Adrenal gland (tissue), 19 donors: ENCODE measurements at places on chromosomes 6 and 20. TPM values are rescaled to one million over a fixed set of nuclear protein-coding genes. Genes with fewer than 3 reads are reported as not detected.

DNA sequence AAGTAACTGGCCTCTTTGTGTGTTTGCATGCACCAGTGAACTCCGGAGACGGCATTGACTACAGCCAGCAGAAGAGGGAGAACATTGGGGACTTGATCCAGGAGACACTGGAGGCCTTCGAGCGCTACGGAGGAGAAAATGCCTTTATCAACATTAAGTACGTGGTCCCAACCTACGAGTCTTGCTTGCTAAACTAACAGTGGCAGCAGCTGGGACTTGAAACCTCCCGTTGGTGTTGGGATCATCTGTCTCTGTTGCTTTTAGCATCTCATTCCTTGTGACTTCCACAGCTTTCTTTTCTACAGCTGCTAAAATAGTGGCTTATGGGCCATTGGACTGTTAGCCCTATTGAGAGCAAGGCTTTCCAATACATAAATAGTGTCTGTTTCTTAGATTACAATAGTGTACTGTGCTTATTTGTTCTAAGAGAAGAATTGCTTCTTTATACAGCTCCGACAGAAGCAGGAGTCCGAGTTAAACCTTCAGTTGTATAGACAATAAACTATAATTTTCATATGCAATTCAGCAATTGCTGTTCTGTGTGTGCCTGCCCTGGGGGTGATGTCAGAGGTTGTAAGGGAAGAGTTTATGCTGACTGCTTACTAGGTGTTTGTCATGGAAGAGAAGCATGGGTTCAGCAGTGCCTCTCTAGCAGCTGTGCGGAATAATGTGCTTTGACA is 99.6 kb upstream of the QKI start:
- no peaks in the 10 kb centered on the region for H3K36me3 ChIP-seq
- H3K4me3 ChIP-seq, result no peak overlapping the region
- H3K4me1 ChIP-seq, result no peaks in the 10 kb centered on the region
- DNase-seq, result no peak
- no peaks in the 10 kb centered on the region for H3K27me3 ChIP-seq
- no peak overlapping the region for H3K27ac ChIP-seq

DNA sequence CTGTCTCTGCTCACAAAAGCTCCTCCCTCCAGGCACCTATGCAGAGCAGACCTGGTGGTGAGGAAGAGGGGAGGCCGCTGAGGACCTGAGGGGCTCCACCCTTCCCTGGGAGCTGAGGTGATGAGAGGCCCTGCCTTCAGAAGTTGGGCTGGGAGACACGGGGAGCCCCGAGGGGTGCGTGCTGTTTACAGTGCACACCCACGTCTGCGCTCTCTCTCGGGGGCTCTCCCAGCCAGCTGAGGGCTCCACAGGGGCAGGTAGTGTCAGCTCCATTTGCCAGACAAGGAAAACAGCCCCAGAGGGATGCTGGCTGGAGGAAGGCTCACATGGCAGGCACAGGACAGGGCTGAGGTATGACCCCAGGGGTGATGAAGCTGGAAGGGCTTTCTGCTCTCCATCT is 13.5 kb upstream of the NOL4L start:
- DNase-seq, result no peak
- no peak overlapping the region for H3K27ac ChIP-seq
- no peaks in the 10 kb centered on the region for H3K27me3 ChIP-seq
- H3K36me3 ChIP-seq, result no peaks in the 10 kb centered on the region

- no peaks in the 10 kb centered on the region for H3K36me3 ChIP-seq
- H3K27ac ChIP-seq, result no peak overlapping the region
- H3K4me1 ChIP-seq, result no peaks in the 10 kb centered on the region
- no peak overlapping the region for H3K4me3 ChIP-seq
These were observed 333.0 kb downstream of the EPHA7 start for GRCh38 chr6:93086351-93086750.

GRCh38 chr6:105978974-105979373 is 107.2 kb upstream of the PRDM1 start:
- no peak overlapping the region for H3K4me3 ChIP-seq
- no peaks in the 10 kb centered on the region for H3K4me1 ChIP-seq
- H3K36me3 ChIP-seq, result no peaks in the 10 kb centered on the region
- peaks cover 17% of the 10 kb centered on the region for H3K27me3 ChIP-seq
- DNase-seq, result no peak

- DNase-seq, result no peak
- no peaks in the 10 kb centered on the region for H3K36me3 ChIP-seq
- no peak overlapping the region for H3K27ac ChIP-seq
- no peak overlapping the region for H3K4me3 ChIP-seq
- peaks cover 6% of the 10 kb centered on the region for H3K4me1 ChIP-seq
These were observed 48.9 kb upstream of the EZR start for GRCh38 chr6:158868122-158868480.

GRCh38 chr20:3167738-3168078 is 5.6 kb downstream of the LZTS3 start:
- H3K36me3 ChIP-seq, result no peaks in the 10 kb centered on the region
- H3K4me1 ChIP-seq, result peaks cover 15% of the 10 kb centered on the region
- H3K27me3 ChIP-seq, result no peaks in the 10 kb centered on the region
- H3K27ac ChIP-seq, result no peak overlapping the region
- H3K4me3 ChIP-seq, result peak overlapping the region; percentile 43

- no peaks in the 10 kb centered on the region for H3K27me3 ChIP-seq
- no peak overlapping the region for H3K4me3 ChIP-seq
- H3K4me1 ChIP-seq, result no peaks in the 10 kb centered on the region
- peaks cover 32% of the 10 kb centered on the region for H3K36me3 ChIP-seq
These were observed 6.6 kb downstream of the HLA-F start for GRCh38 chr6:29729774-29730328.

- no peaks in the 10 kb centered on the region for H3K27me3 ChIP-seq
- H3K27ac ChIP-seq, result no peak overlapping the region
- no peak overlapping the region for H3K4me3 ChIP-seq
- H3K36me3 ChIP-seq, result no peaks in the 10 kb centered on the region
- H3K4me1 ChIP-seq, result no peaks in the 10 kb centered on the region
These were observed 71.9 kb downstream of the PHACTR3 start for GRCh38 chr20:59676126-59676850.

- no peaks in the 10 kb centered on the region for H3K4me1 ChIP-seq
- no peak overlapping the region for H3K4me3 ChIP-seq
- H3K36me3 ChIP-seq, result no peaks in the 10 kb centered on the region
- no peak overlapping the region for H3K27ac ChIP-seq
- H3K27me3 ChIP-seq, result peaks cover 6% of the 10 kb centered on the region
These were observed 34.1 kb upstream of the SLCO4A1 start for GRCh38 chr20:62608218-62608565.

GRCh38 chr20:3203315-3204123 is 963 bp downstream of the DDRGK1 start:
- peaks cover 23% of the 10 kb centered on the region for H3K36me3 ChIP-seq
- peaks cover 13% of the 10 kb centered on the region for H3K4me1 ChIP-seq
- H3K27ac ChIP-seq, result peak overlapping the region; percentile 86
- H3K27me3 ChIP-seq, result no peaks in the 10 kb centered on the region

DNA sequence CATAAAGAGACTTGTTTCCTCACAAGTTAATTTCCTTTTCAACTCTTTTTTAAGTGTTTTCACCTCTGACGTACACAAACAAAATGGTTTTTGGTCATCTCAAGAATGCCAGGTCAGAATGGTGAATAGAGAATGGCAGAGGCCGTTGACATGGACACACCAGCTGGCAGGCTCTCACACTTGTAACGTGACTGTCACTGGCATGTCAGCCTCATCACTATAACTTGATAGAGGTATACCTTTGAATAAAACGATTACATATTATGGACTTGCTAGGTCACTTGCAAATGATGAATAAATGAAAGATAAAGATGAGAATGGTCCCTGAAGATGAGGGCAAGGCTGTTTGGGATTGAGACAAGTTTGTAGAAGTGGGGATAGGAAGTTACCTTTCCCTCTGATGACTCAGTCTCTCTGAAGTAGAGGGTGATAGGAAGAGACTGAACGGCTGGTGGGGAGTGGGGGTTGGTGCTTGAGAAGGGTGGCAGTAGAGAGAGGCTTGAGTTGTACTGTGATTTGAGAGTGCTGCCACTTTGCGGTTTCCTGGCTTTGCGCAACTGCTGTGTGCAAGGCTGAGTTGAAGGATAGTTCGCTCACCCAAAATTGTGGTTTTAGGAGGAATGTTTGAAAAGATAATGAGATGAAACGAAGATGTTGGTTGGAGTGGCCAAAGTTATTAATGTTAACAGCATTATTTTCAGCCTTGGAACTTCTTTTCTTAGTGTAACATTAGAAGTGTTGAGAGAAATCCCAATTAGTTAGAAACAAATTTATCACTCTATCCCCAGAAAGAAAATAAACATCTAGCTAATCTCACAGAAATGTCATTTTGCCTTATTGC is 30.3 kb downstream of the TBPL1 start:
- peaks cover 13% of the 10 kb centered on the region for H3K4me1 ChIP-seq
- no peaks in the 10 kb centered on the region for H3K27me3 ChIP-seq
- H3K4me3 ChIP-seq, result no peak overlapping the region
- peaks cover 25% of the 10 kb centered on the region for H3K36me3 ChIP-seq
- peak; percentile 37 for DNase-seq

DNA sequence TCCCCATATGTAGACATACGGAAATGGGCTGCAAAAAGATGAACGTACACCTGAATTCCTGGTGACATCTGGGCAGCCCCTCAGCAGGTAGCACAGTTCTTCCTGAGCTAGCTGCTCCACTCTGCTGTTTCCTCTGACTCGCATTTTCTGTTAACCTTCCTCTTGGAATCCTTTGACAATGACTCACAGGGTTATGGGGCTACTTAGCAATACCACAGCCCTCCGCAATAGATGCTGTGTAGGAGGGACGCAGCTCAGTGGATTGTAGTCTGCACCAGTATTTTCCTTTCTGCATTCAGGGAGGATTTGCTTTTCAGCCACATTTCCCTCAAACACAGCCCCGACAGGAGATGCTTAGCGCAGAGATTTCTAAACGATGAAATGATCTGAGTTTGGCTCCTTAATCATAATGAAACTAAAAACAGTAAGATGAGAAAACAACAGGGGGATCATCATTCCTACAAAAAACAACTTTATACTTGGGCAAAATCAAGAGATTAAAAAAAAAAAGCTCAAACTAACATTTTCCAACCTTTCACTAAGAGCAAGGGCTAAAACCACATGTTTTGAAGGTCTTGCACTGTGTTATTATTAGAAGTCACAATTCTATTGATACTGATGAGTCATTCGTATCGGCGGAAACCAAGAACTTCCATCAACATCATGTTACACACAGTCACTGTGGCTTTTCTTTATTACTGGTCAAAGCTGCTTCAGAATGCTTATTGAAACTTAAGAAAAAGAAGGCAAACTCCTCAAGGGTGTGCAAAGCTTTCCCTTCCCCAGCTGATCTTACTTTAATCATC is 12.2 kb downstream of the BACH2 start:
- no peak overlapping the region for H3K4me3 ChIP-seq
- no peaks in the 10 kb centered on the region for H3K27me3 ChIP-seq
- no peaks in the 10 kb centered on the region for H3K36me3 ChIP-seq
- peak; percentile 57 for DNase-seq

- H3K4me3 ChIP-seq, result no peak overlapping the region
- H3K36me3 ChIP-seq, result no peaks in the 10 kb centered on the region
- H3K27ac ChIP-seq, result peak overlapping the region; percentile 90
- peak; percentile 28 for DNase-seq
These were observed 179.3 kb downstream of the MTHFD1L start for GRCh38 chr6:151044465-151045441.

DNA sequence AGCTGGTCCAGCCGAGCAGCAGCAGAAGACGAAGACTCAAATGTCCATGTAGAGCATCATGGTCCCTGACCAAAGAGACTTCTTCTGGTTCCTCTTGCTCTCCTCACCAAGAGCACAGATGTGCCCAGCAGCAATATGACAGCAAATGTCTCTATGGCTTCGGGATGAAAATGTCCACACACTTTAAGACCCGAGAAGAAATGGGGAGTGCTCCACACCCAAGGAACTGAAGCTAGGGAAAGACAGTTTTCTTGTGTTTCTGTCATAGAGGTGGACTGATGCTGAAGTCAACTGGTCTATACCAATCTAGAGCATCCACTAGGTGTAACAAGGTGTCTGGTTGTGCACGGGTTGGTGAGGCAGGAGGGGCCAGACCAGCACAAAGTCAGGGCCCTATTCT is 4.5 kb upstream of the CPNE1 start:
- no peak for DNase-seq
- H3K4me3 ChIP-seq, result no peak overlapping the region
- H3K27ac ChIP-seq, result no peak overlapping the region

GRCh38 chr6:119174879-119175817 is 96.7 kb upstream of the FAM184A start:
- DNase-seq, result no peak
- H3K4me1 ChIP-seq, result peaks cover 21% of the 10 kb centered on the region
- H3K4me3 ChIP-seq, result no peak overlapping the region
- no peaks in the 10 kb centered on the region for H3K27me3 ChIP-seq
- H3K36me3 ChIP-seq, result no peaks in the 10 kb centered on the region
- no peak overlapping the region for H3K27ac ChIP-seq

GRCh38 chr6:148082044-148082443 is 260.6 kb upstream of the SASH1 start:
- no peaks in the 10 kb centered on the region for H3K36me3 ChIP-seq
- no peak overlapping the region for H3K27ac ChIP-seq
- DNase-seq, result no peak
- no peaks in the 10 kb centered on the region for H3K4me1 ChIP-seq

- DNase-seq, result peak; percentile 24
- H3K27ac ChIP-seq, result no peak overlapping the region
- H3K4me3 ChIP-seq, result peak overlapping the region; percentile 85
- no peaks in the 10 kb centered on the region for H3K27me3 ChIP-seq
- no peaks in the 10 kb centered on the region for H3K36me3 ChIP-seq
- H3K4me1 ChIP-seq, result no peaks in the 10 kb centered on the region
These were observed 1.1 kb upstream of the BEND3 start for GRCh38 chr6:107116328-107116892.

DNA sequence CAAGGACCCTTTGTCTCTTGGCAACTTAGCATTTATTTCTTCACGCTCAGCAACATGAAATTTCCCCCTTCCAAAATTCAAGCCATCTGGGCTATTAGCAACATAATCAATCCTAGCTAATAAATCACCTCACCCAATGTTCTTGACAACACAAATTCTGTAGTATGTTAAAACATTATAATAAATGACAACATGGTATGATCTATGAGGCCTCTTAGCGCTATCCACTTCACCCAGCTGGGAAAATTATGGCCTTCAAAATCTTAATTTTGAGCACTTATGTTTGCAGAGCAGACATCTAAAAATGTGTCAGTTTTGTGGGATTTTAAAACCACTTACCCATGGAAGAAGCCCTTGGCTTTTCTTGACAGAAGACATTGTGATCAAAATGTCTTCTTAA is 181.9 kb downstream of the HDGFL1 start:
- no peak overlapping the region for H3K4me3 ChIP-seq
- no peak overlapping the region for H3K27ac ChIP-seq
- H3K36me3 ChIP-seq, result no peaks in the 10 kb centered on the region
- no peaks in the 10 kb centered on the region for H3K4me1 ChIP-seq
- H3K27me3 ChIP-seq, result no peaks in the 10 kb centered on the region
- no peak for DNase-seq

DNA sequence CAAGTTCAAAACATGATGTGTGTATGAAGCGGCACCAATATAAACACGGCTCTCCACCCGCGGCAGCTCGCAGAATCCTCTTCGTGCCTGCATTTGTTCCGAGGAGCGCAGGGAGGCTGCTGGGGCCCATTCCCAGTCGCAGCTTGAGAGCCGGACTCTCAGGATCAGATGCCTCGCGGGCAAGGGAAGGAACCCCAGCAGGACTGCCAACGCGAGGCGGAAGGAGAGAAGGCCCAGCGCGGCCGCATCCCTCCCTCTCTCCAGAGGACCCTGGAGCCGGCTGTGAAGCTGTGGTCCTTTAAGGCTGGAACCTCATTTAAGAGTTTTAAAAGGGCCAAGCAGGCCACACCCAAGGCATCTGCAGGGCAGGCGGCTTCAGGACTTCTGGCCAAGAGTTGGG is 44.2 kb upstream of the ZBP1 start:
- no peak overlapping the region for H3K4me3 ChIP-seq
- no peaks in the 10 kb centered on the region for H3K4me1 ChIP-seq
- H3K27me3 ChIP-seq, result no peaks in the 10 kb centered on the region
- DNase-seq, result no peak
- H3K36me3 ChIP-seq, result no peaks in the 10 kb centered on the region

The SLPI gene
- 6.6 TPM for total RNA-seq

The EPHA7 gene
- total RNA-seq, result 1.3 TPM

The WASF1 gene
- total RNA-seq, result 5.1 TPM

The LCA5 gene
- total RNA-seq, result 2.3 TPM
